ENCODE measurements at places on chromosomes 1 and 21.

DNA sequence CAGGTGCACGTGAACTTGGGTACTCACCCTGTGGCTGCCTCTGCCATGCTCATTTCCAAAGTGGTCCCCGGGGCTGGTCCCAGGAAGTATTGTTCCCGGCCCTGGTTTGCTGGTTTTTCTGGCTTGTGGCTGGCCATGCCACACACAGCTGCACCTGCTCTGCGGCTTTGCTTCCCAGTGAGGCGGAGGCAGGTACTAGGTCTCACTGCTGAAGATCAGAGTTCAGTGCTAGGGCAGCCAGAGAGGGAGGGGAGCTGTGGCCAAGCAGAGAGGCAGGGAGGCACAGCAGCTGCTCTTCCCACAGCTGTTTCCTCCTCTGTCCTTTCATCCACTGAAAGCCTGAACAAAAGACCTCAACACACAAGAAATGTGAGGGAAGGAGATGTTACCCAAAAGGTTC is 30.5 kb downstream of the ENO1 start:
- no peak for DNase-seq

- peak; percentile 41 for DNase-seq
Measured at GRCh38 chr1:210233216-210233494, 559 bp downstream of the SERTAD4 start.

- DNase-seq = no peak
Measured at GRCh38 chr1:162091681-162092524, 22.4 kb downstream of the NOS1AP start.

- peak; percentile 36 for DNase-seq
Measured at GRCh38 chr1:154819628-154820590, 50.2 kb downstream of the KCNN3 start.

Measured in AG08396 (cell line).